IPS DF 6.9 (cell line): ENCODE measurements at places on chromosomes 13 and 19.

DNA sequence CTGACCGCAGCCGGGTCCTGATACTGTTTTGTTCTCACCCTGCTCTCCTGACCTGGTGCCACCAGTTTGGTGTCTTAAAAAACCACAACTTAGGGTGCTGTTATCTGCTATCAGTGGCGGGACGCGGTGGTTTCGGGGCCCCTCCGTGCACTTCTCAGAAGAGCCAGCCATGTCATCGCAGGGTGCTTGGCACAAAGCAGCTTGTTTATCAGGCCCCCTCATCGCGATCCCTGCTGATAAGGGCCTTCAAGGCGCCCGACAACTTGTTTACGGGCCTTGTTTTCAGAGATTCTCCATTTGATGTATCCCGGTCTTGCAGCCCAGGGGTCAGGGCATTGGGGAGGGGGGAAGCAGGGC is 58.1 kb upstream of the KLF2 start:
- no peak overlapping the region for H3K4me3 ChIP-seq
- H3K27me3 ChIP-seq, result no peaks in the 10 kb centered on the region
- H3K4me1 ChIP-seq, result no peaks in the 10 kb centered on the region
- no peak for DNase-seq
- no peaks in the 10 kb centered on the region; the same call in 1 of the 2 replicates for H3K36me3 ChIP-seq

- H3K27me3 ChIP-seq, result no peaks in the 10 kb centered on the region
- DNase-seq, result no peak
- no peak overlapping the region for H3K27ac ChIP-seq
- no peaks in the 10 kb centered on the region for H3K36me3 ChIP-seq
- no peaks in the 10 kb centered on the region for H3K4me1 ChIP-seq
These were observed 53.6 kb downstream of the XPO4 start for GRCh38 chr13:20848944-20849343.

GRCh38 chr19:36210497-36210896 is 4.0 kb downstream of the ZNF565 start:
- H3K36me3 ChIP-seq, result no peaks in the 10 kb centered on the region
- H3K27ac ChIP-seq, result no peak overlapping the region
- H3K4me3 ChIP-seq, result no peak overlapping the region
- no peaks in the 10 kb centered on the region for H3K27me3 ChIP-seq

GRCh38 chr13:40812102-40812501 is 22.7 kb downstream of the SLC25A15 start:
- no peaks in the 10 kb centered on the region for H3K4me1 ChIP-seq
- no peak for DNase-seq
- H3K36me3 ChIP-seq, result no peaks in the 10 kb centered on the region
- no peak overlapping the region for H3K27ac ChIP-seq

GRCh38 chr19:41918653-41919244 is 9.5 kb downstream of the ERFL start:
- H3K27ac ChIP-seq, result no peak overlapping the region
- H3K36me3 ChIP-seq, result no peaks in the 10 kb centered on the region
- peaks cover 3% of the 10 kb centered on the region; the same call in 1 of the 2 replicates for H3K4me1 ChIP-seq

DNA sequence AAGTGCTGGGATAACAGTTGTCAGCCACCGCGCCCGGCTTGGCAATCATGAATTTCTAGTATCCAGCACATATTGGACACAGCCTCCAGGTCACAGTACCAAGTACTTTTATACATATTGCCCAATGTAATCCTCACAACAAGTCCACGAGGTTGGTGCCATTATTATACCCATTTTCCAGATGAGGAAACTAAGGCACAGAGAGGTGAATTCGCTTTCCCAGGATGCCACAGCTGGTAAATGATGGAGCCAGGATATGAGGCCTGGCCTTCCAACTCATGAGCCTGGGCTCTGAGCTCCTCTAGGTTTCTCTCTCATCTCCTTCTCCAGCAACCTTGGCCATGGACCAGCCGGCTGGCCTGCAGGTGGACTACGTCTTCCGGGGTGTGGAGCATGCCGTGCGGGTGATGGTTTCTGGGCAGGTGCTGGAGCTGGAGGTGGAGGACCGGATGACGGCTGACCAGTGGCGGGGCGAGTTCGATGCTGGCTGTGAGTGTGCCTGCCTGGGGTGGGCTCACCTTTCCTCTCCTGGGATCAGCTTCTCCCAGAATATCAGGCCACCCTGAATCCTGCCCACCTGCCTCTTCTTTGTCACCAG is 7.5 kb downstream of the CCDC61 start:
- peaks cover 2% of the 10 kb centered on the region for H3K4me1 ChIP-seq
- DNase-seq, result no peak
- H3K27ac ChIP-seq, result no peak overlapping the region
- H3K36me3 ChIP-seq, result peaks cover 7% of the 10 kb centered on the region; the same call in 1 of the 2 replicates

GRCh38 chr19:46552891-46553290 is 48.2 kb upstream of the CALM3 start:
- H3K27ac ChIP-seq, result no peak overlapping the region
- no peaks in the 10 kb centered on the region for H3K27me3 ChIP-seq
- DNase-seq, result no peak
- H3K36me3 ChIP-seq, result no peaks in the 10 kb centered on the region
- H3K4me1 ChIP-seq, result no peaks in the 10 kb centered on the region

DNA sequence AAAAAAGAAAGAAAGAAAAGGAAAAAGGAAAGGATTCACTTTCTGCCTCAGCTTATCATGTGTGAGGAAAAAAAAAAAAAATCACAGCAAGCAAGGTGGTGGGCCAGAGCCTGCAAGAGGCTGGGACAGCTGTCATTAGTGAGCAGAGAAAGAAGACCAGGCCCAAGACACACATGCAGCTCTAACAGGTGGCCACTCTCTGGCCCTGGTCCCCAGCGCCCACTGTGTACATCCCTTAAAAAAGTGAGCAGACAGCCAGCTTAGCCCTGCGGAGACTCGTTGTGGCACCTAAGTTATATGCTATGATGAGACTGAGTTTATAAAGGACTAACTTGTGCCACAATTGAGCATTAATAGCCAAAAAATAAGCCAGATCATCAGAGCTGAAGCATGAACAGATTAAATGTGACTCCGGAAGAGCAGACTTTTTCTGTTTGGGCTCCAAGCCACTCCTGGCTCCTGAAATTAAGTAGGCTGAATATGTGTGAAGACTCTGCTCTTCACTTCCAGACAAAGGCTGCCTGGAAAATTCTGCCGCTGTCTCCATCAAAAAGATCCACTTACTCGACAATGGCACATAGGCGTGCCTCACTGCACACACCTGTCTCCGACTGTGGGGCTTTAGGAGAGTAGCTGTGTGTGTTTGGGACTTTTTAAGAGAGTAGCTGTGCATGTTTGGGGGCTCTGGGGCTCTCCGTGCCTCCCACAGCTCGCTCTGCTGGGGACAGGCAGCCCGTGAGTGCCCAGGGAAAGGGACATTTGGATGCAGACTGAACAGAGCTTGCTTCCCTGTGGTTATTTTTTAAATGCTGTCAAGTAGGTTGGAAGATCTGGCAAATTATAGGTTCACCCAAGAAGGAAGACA is 55.0 kb downstream of the LATS2 start:
- no peaks in the 10 kb centered on the region for H3K36me3 ChIP-seq
- no peak overlapping the region for H3K27ac ChIP-seq
- no peak for DNase-seq
- H3K4me1 ChIP-seq, result no peaks in the 10 kb centered on the region; the same call in 1 of the 2 replicates
- H3K27me3 ChIP-seq, result no peaks in the 10 kb centered on the region

DNA sequence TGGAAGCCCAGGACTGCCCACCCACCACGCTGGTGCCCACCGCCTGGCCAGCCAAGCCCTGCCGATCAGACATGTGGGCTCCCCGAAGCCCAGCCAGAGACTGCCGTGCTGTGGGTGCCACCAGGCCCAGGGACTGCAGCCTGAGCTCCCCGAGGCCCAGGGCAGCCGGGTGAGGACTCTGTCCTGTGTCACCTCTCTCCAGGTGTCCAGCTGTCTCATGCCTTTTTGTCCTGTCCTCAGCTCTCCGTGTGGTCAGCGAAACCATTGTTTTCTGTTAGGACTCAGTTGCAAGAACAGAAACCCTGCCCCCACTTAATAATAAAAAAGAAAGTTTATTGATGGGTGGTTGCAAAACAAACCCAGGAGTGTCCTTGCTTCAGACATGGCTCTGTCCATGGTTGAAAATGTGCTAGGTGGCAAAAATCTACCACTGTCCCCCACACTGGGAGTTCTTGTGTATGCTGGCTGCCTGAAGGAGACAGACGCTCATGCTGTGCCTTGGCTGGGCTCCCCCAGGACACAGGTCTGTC is 9.9 kb downstream of the PLEKHF1 start:
- H3K4me1 ChIP-seq, result no peaks in the 10 kb centered on the region
- no peak overlapping the region for H3K27ac ChIP-seq
- H3K27me3 ChIP-seq, result no peaks in the 10 kb centered on the region
- H3K36me3 ChIP-seq, result peaks cover 18% of the 10 kb centered on the region

DNA sequence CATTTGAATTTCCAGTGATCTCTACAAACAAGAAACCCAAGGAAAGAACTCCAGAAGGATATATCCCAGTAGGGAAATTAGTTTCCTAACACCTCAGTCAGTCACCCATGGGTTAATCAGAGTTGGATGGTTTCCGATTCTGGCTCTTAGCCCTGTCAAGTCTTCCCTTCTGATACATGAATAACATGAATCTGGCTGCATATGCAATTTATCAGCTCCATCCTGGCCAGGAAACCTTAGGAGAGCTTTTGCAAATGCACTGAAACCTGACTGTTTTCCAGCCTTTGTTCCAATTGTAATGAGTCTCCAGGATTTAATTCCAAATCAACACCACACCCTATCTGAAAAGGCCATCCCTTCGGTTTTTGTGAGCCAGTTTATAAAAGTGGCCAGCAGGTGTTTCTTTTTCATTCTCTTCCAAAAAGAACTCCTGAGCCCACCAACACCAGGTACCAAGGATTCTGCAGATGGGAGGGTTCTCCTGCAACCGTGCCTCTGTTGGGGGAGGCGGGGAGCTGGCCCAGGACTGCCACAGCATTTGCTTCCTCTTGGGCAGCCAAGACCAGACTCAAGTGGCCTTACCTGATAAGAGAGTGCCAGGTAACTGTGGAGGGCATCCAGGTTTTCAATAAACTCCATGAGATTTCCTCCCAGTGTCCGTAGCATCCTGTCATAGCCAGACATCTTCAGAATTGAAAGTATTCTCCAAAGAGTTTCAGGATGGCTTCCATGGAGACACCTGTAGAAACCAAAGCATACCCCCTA is 77.5 kb downstream of the C13orf42 start:
- no peak overlapping the region for H3K27ac ChIP-seq
- no peaks in the 10 kb centered on the region for H3K4me1 ChIP-seq
- H3K27me3 ChIP-seq, result no peaks in the 10 kb centered on the region
- H3K4me3 ChIP-seq, result no peak overlapping the region

- no peak overlapping the region for H3K27ac ChIP-seq
- H3K4me3 ChIP-seq, result no peak overlapping the region
- no peaks in the 10 kb centered on the region for H3K27me3 ChIP-seq
- no peaks in the 10 kb centered on the region for H3K4me1 ChIP-seq
- no peak for DNase-seq
These were observed 1346.8 kb downstream of the UQCRFS1 start for GRCh38 chr19:27865927-27866777.

DNA sequence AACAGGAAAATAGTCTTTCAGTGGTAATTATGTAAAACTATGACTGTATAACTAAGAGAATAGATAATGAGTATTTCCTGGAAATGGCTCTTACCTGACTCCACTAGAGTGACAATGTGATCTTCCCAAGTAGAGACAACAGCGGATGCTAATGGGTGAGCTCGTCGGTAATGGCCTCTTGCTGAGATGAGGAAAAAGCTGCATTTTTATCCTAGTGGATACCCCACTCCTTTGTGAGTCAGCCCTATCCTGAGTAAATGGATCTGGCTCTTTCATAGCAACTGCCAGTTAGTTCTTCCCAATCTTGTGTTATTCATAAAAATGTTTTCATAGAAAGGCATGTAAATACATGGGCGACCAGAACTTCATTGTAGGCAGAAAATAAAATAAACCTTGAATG is 299.5 kb downstream of the NALCN start:
- DNase-seq, result no peak
- H3K4me1 ChIP-seq, result peaks cover 8% of the 10 kb centered on the region; the same call in 1 of the 2 replicates
- H3K36me3 ChIP-seq, result no peaks in the 10 kb centered on the region
- no peaks in the 10 kb centered on the region for H3K27me3 ChIP-seq

- no peak overlapping the region for H3K4me3 ChIP-seq
- no peak overlapping the region for H3K27ac ChIP-seq
- no peak for DNase-seq
These were observed 305.3 kb downstream of the TEX29 start for GRCh38 chr13:111625526-111626315.

DNA sequence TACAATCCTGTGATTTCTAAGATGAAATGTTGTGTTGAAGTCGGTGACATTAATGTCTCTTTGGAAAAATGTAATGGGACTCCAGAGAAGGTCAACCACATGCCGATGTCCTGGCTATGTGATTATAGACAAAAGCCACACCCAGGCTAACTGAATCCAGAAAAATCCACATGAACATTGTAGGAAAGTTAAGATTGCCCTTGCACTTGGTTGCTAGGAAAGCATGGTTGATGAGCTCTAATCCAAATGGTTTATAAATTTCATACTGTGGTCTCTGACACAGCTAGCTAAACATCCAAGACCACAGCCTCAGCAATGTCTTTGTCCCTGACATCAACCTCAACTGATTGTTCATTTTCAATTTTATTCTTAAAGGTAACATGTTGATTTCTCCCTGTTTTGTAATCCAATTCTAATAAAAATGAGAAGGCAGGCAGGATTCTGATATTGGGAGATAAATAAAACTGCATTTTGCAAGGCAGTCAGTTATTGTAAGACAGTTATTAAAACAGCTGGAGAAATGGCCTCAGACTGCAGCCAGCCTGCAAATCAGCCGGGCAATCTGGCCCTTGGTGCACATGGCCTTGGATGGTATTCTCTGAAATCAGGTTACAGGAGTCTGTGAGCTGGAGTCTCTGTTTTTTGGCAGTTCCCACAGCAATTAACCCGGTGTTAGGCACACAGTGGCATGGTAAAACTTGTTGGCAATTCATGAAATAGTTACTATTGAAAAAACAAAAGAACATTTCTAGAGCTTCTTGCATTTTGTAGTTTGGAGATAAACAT is 93.9 kb downstream of the STARD13 start:
- no peaks in the 10 kb centered on the region for H3K4me1 ChIP-seq
- H3K27ac ChIP-seq, result no peak overlapping the region
- no peaks in the 10 kb centered on the region for H3K27me3 ChIP-seq
- H3K4me3 ChIP-seq, result no peak overlapping the region
- no peaks in the 10 kb centered on the region for H3K36me3 ChIP-seq
- no peak for DNase-seq

DNA sequence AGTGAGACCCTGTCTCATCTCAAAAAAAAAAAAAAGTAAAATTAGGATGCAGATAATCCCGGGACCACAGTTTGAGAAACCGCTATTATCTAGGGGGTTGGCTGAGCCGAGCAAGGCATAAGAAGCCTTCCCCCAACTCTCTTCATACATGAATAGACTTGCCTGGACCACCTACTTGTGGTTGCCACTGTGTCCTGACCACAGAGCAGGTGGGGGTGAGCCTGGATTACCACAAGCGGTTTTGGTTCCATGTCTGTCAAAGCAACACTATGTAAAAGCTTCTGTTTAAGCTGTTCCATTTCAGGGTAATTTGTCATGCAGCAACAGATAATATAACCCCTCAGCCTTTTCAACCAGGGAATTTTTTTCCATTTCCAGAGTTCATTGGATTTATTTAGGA is 3.3 kb upstream of the NAPA start:
- no peaks in the 10 kb centered on the region for H3K4me1 ChIP-seq
- no peaks in the 10 kb centered on the region for H3K27me3 ChIP-seq
- no peak overlapping the region for H3K4me3 ChIP-seq
- H3K27ac ChIP-seq, result no peak overlapping the region
- H3K36me3 ChIP-seq, result no peaks in the 10 kb centered on the region

GRCh38 chr13:29721766-29722165 is 126.3 kb upstream of the SLC7A1 start:
- H3K4me3 ChIP-seq, result no peak overlapping the region
- H3K27me3 ChIP-seq, result no peaks in the 10 kb centered on the region
- peaks cover 2% of the 10 kb centered on the region; the same call in 1 of the 2 replicates for H3K4me1 ChIP-seq
- no peak for DNase-seq
- no peaks in the 10 kb centered on the region for H3K36me3 ChIP-seq
